ENCODE measurements at places on chromosomes 5 and 9.

DNA sequence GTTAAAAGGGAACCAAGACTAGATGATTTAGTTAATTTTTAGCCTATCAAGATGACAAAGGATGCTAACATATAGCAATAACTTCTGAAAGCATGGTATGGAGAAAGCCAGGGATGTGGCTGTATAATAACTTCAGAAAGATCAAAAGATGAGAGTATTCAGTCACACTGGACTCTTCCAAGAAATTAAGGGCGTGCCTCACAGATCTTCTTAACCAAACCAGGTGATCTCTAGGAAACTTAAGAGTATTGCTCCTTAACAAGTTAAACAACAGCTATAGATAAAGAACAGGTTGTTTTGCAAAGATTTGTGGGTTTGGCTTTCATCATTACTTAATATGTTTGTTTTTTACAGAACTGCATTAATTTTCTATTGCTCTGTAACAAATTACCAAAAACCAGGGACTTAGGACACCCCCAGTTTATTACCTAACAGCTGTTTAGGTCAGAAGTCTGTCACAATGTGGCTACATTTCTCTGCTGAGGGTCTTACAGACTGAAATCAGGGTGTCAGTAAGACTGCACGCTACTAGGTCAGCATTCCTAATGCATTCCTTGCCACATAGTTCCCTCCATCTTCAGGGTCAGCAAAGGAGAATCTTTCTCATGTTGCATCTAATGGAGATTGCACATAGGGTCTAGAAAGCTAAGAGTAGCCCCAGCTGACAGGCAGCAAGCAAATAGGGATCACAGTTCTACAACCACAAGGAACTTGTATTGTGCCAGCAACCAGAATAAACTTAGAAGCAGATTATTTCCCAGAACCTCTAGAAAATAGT, 113.8 kb downstream of the WDR70 start:
- no peak for DNase-seq

DNA sequence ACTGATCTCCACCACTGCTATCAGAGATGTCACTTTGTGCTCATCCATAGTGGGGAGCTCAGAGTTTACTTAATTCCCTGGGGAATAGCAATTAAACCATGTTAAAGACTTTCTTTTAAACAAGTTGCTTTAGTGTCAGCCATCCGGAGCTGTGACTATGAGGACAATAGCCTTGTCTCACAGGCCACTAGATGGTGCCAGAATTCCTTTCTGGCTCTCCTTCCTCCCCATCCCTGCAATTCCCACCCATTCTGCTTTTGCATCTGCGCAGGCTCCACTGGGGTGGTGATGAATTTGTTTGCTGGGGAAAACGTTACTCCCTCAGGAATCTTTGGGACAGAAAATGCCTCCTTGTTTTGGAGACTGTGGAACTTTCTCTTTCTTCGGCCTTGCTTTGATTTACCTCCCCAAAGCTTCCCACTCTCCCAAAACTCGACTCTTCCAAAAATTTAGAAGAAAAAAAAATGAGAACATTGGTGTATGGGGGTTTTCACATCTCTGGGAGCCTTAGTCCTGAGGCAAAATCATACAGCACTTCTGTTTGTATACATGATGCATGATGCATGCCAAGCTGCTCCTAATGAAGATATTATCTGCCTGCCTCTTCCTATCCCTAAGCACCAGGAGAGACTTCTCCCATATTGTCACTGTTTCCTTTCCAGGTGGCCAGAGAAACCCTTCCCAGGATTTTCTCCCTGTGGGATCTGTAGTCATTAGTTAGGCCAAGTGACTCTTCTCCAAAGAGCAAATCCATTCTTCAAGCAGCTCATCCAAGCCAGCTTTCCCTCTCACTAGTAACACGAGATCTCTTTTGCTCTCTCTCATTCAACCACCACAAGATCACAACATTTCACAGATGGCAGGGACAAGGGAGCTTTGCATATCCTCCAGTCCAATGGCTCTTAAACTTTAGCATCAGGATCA, 466.1 kb downstream of the TLR4 start:
- peak; percentile 19 for DNase-seq

DNA sequence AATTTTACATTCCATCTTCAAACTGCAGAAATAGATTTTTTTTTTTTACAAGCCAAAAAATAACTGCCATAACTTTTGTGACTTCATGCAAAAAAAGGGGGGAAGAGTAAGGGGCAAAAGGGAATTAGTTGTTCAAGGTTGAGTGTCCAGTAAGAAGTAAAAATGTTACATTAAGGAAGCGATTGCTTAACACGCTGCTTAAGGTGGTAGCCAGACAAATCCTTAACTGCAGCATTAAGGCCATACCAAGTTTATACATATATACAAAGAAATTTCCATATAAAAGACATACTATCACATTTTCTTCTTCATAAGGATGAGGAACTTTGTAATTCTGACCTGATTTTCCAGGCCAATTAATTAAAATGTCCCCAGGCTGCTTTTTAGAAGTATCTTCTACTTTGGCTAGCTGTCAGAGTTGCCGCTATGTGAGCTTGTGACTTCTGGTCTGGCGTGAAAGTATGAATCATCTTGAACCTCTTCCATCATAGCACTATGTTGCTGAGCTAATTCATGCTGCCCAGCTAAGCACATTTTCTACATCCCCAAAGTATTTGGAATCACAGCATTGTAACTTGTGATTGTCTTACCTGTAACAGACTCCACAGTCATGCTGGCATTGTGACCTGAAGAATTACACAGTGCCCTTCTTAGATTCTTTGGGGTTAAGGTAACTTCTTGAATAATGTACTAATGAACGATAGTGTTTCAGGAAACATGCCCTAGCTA, 40.0 kb downstream of the G3BP1 start:
- DNase-seq: no peak

- no peak for DNase-seq
Measured at GRCh38 chr9:26271495-26272122, 593.4 kb upstream of the TUSC1 start.

- DNase-seq: no peak
Measured at GRCh38 chr5:31954091-31954490, 220.0 kb downstream of the GOLPH3 start.

DNA sequence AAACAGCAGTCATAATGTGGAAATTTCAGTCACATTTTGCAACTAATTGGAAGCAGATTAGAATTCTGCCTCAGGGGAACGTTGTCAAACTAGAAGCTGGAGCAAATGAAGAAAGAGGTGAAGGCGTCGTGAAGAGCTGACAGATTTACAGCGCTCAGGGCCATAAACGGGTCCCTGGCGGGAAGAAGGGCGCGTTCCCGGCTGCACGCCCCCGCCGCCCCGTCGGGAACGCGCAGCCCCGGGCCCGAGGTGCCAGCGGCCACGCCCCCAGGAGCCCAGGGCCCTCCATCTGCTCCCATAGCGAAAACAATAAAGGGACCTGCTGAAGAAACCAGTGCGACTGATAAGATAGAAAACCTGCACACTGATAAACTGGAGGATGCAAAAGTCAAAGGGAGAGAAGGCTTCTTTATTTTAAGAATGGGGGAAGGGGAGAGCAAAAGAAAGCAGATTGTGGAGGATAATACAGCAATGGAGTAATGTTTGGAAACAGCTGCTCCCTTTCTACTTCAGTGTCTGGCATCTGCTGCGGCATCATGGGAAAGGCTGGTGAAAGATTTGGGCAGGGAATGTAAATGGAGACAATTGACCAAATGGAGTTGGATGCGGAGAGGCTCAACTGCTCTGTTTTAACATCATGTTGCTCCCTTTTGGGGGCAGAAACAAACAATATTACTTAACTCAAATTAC, 11.1 kb downstream of the ZNF608 start:
- no peak for DNase-seq

DNA sequence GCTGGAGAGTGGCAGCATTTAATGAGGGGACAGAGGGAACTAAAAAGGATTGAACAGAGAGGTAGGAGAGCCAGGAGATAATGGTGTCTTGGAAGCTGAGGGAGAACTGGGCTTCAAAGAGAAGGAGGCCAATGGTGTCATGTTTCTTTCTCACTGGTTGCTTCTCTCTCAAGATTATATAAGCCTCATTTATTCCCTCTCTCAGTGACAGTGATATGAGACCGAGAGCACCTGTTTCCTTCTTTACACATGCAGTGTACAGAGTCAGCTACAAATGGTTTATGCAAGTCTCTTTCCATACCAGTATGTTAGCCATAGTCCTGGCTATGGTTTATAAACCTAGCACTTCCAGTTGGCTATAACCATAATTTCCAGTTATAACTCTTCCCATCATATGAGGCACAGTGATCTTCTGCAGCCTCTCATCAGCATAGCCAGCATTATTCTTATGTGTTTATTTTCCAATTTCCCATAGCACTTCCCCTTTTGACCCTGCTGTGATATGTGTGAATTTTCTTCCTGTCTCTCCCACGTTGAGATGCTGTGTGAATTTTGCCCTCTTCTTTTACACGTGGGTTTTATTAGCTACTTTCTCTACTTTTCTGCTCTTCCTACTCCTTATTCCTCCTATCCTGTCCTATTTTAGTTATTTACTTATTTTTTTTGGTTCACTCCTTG, 71.2 kb downstream of the UNC13B start:
- DNase-seq: no peak

GRCh38 chr9:129988607-129989361, 54.2 kb downstream of the FNBP1 start:
- DNase-seq: no peak

GRCh38 chr9:35729700-35730485, 2.1 kb downstream of the TLN1 start:
- peak; percentile 88 for DNase-seq

DNA sequence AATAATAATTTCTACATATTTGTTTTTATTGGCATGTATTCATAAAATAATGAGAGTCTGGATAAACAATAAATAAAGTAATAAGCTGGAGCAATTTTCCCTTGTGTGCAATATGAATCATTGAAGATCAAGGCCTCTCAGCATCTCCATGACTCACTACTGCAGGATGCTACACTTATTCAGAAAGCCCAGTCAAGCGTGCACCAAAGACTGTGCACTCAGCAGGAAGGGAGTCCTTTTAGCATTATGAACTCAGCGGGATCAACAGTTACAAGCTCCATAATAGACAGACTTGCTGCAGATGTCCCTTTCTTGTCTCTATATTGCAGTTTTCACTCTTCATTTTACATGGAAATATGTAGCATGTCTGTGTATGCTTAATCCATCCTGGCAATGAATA, 485.3 kb downstream of the CDH9 start:
- DNase-seq: no peak

DNA sequence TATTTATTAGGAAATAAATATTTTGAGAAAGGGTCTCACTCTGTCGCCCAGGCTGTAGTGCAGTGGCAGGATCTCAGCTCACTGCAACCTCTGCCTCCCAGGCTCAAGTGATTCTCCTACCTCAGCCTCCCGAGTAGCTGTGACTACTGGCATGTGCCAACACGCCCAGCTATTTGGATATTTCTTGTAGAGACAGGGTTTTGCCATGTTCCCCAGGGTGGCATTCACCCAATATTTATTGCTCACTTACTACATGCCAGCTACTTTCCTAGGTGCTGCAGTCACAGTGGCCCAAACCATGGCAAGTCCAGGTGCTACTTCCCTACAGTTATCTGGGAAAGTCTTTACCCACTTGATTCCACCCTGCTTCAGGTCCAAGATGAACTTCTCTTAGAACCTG, 8.3 kb upstream of the MED7 start:
- no peak for DNase-seq

DNA sequence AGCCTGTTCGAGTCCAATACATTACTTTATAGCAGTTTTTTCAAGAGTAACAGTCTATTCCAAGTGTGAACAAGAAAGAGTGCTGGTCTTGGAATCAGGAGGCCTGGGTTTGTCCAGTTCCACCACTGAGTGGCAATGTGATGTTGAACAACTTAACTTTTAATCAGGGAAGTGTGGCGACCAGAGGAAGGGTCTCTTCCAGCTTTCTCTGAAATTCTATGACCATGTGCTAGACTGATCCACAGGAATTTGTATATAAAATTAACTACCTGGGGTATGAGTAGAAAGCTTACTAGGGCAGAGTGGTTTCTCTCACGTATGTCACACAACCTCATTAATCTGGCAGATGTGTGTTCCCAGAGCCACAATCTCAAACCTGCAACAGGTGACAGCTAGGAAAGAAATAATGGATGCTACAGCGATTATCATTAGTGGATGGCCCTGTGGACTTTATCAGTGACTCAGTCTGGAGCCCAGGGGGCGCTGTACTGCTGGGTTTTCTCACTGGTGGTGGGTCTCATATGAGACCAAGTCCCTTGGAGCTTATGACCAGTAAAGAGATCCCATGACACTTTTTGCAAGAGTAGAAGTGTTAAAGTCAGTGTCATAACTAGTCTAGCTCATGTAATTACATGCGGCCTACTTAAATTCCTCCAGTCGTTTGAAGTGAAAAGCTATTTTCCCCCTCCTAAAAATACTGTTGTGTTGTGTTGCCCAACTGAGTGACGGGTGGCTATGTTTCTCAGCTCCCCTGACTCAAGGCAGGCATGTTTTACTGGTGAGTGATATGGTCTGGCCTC, 116.5 kb downstream of the GDNF start:
- peak; percentile 55 for DNase-seq

GRCh38 chr5:64308135-64308534, 142.5 kb downstream of the RNF180 start:
- no peak for DNase-seq

- DNase-seq: peak; percentile 61
Measured at GRCh38 chr5:40381676-40382363, 297.9 kb upstream of the PTGER4 start.

- DNase-seq: no peak
Measured at GRCh38 chr9:87119328-87119881, 172.1 kb upstream of the GAS1 start.

GRCh38 chr5:84287951-84288350, 96.7 kb downstream of the EDIL3 start:
- DNase-seq: peak; percentile 73

- DNase-seq: no peak
Measured at GRCh38 chr9:78031444-78031892, at the start of gene GNAQ. GNAQ (minus strand) TSS chr9:78031811; CDS start chr9:78031235, 576 bp downstream.

- no peak for DNase-seq
Measured at GRCh38 chr5:151758141-151758429, 346 bp downstream of the ATOX1 start.

DNA sequence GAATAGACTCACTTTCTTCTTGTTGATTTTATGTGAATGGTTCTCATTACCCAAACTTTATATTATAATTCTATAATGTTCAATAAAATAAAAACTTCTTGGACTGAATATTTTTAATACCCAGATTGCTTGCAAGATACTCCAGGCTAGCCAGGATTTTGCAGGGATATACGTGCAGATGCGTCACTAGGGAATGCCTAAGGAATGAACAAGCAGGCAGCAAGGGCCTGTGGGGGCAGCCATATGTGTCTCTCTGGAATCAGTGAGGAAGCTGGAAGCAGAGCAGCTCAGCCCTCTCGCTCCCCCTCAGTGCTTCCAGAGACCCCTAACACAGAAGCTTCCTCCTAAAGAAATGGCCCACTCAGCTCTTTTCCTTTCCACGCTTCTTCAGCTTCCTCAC, 457.4 kb downstream of the CCDC171 start:
- no peak for DNase-seq

GRCh38 chr9:113807173-113808061, 68.7 kb upstream of the ZNF618 start:
- peak; percentile 17 for DNase-seq

GRCh38 chr5:157273131-157273556, 7.2 kb downstream of the CYFIP2 start:
- no peak for DNase-seq

GRCh38 chr9:95189251-95190098, 128.0 kb downstream of the FANCC start:
- no peak for DNase-seq

Data from HS-27A (cell line).